CD4-positive, CD25-positive, alpha-beta regulatory T cell (primary cell): ENCODE measurements at places on chromosomes 6 and 20. TPM values are rescaled to one million over a fixed set of nuclear protein-coding genes. Genes with fewer than 3 reads are reported as not detected.

GRCh38 chr6:42049948-42050296 is 402 bp upstream of the TAF8 start:
- H3K27ac ChIP-seq = peak overlapping the region; percentile 89
- peak overlapping the region; percentile 38 for H3K4me3 ChIP-seq
- peak; percentile 63 for DNase-seq
- H3K27me3 ChIP-seq = no peaks in the 10 kb centered on the region

DNA sequence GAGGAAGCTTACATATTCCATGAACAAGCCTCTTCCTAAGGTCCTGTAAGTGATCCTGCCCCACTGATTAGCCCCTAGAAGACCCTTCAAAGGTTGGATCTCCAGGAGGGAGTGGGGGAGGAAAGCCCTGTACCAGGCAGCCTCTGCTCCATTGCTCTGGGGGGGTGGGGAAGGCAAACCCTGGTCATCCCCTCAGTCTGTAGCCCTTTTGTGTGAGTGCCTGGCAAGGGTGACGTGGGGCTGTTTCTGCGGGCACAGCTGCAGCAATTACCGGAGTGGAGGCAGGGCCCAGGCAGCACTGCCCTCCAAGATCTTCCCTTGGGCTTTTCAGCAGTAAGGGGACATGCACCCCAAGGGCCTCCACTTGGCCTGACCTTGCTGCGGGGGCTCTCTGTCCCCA is at the start of gene MOG:
Gene MOG, plus strand, starts transcription at position 295 of the 400 bp plus-strand sequence. CDS start 118 bp downstream, outside the sequence.
- H3K36me3 ChIP-seq = no peaks in the 10 kb centered on the region
- no peak within 1 kb of the TSS for H3K4me3 ChIP-seq
- H3K27me3 ChIP-seq = peaks cover 17% of the 10 kb centered on the region
- no peak within 1 kb of the TSS for H3K27ac ChIP-seq
- DNase-seq = no peak

- H3K4me3 ChIP-seq = no peak overlapping the region
- H3K4me1 ChIP-seq = no peaks in the 10 kb centered on the region
- H3K27me3 ChIP-seq = no peaks in the 10 kb centered on the region
- H3K27ac ChIP-seq = no peak overlapping the region
- no peaks in the 10 kb centered on the region for H3K36me3 ChIP-seq
- DNase-seq = no peak
These were observed 79.0 kb upstream of the RGS17 start for GRCh38 chr6:153210083-153210482.

GNRH2 gene
- total RNA-seq = 1.9 TPM

GRCh38 chr20:57577679-57578475 is 17.0 kb downstream of the PCK1 start:
- H3K27ac ChIP-seq = no peak overlapping the region
- no peaks in the 10 kb centered on the region for H3K4me1 ChIP-seq
- peaks cover 8% of the 10 kb centered on the region for H3K27me3 ChIP-seq
- H3K4me3 ChIP-seq = no peak overlapping the region
- DNase-seq = no peak

- H3K36me3 ChIP-seq = no peaks in the 10 kb centered on the region
- no peak overlapping the region for H3K4me3 ChIP-seq
- DNase-seq = no peak
- H3K27ac ChIP-seq = no peak overlapping the region
- no peaks in the 10 kb centered on the region for H3K4me1 ChIP-seq
- H3K27me3 ChIP-seq = no peaks in the 10 kb centered on the region
These were observed 272.0 kb downstream of the SMOC2 start for GRCh38 chr6:168712993-168713392.
